Inflammatory macrophage (primary cell): ENCODE measurements at places on chromosomes 6 and 20.

DNA sequence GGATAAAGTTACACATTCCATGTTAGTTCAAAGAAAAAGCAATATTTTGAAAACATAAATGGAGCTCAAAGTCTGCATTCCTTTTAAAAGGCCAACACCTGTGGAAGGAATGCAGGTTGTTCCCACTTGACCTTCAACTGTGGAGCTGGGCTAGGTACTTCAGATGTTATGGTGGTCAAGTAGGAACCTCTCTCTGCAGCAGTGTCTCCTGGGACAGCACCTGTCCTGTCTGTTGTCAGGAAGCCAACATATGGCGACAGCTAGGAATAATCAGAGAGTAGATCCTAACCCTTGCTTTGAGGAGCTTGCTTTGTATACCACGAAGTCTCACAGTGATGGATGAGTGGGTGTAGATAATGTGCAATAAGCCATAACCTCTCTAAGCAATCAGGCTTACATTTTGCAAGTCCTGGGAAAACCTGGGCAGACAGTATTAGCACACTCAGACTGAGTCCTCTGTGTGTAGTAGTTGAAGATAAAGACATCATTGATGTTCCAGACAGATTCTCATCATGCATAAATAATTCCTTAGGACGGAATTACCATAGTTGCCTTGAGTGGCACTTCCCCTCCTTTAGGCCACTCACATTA lies 347.5 kb downstream of the PRL start:
- DNase-seq: no peak

- DNase-seq: no peak
Observed at GRCh38 chr20:54355631-54356280, 119.6 kb upstream of the DOK5 start.

GRCh38 chr20:37764333-37764935 lies 70.6 kb downstream of the CTNNBL1 start:
- DNase-seq: no peak

DNA sequence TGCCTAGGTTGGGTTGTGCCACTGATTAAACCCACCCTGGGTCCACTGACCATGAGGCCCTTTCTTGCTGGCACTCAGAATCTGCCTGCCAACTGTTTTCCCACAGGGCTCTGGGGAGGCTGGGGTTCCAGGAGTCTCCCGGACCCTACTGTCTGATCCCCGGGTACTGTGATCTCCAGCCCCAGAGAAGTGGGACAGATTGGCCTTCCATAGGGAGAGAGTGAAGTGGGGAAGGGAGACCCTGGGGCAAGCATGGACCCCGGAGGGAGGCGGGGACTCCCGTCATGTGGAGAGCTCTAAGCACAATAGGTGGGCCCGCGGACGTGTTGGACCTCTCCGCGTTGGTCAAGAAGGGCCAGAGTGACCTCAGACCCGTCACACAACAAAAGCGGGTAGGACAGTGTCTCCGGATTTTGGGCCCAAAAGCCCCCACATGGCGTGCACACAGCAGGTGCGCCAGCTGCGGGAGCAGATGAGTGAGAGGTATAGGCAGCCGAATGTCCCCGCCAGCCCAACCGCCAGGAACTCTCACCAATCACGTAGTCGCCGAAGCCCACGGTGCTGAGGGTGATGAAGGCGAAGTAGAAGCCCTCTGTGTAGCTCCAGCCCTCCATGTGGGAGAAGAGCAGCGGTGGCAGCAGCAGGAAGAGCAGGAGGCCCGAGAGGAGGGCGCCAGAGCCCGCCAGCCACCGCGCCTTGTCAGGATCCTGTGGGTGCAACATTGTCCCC lies 10.6 kb downstream of the KCNK17 start:
- DNase-seq: no peak

DNA sequence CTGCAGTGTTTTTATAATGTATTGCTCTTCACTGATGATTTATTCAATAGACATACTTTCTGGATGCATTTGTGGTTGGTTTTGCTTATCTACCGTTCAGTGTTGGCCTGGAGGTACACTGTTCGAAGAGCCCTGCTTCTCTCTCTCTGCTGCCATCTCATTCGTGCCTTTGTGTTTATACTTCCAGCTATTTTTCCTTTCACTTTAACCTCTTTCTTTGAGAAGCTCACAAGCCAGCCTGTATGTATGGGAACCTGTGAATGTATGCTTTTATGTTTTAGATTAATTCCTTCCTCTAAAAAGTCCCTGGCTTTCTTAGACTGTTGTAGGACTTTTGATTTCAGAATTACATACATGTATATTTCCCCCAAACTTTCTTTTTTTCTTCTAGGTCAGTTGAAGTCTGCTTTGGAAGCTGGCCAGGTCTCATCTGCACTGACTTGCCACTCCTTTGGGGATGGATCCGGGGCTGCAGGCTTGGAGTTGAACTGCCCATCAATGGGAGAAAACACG lies 83.0 kb downstream of the SCAND1 start:
- no peak for DNase-seq

GRCh38 chr6:4129446-4129845 lies 5.9 kb downstream of the ECI2 start:
- no peak for DNase-seq

DNA sequence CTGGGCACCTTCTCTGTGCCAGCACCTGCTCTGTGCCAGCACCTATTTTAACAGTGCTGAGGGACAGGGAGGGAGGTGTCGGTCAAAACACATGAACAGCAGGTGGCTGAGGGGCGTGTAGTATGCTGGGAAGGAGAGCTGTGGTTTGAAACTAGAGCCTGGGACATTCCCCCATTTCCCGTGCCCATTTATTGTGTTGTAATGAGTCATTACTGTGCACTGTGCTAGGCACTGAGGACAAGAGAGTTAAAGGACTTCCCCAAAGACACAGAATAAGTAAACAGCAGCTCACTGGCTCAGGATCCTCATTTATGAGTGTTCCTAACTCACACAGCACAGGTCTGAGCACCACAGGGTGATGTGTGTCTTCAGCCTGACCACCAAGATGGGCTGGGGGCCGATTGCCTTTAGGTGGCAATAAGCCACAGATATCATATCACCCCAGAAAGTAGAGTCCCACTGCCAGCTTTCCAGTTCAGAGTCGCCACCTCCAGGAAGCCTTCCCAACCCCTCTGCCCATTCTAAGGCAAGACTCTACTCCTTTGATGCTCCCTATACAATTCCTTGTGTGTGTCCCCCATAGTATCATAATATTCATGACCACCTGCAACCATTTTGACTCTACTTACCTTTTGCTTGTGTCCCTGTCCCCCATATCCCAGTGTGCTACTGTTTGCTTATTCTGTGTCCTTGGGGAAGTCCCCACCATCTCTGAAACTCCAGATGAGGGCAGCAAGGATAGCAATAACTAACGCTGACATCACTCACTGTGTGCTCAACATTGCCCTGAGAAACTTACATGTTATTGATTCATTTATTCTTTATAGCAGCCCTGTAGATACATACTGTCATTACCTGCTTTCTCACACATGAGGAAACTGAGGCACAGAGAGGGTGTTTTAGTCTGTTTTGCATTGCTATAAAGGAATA lies 87.3 kb downstream of the TOX2 start:
- no peak for DNase-seq

DNA sequence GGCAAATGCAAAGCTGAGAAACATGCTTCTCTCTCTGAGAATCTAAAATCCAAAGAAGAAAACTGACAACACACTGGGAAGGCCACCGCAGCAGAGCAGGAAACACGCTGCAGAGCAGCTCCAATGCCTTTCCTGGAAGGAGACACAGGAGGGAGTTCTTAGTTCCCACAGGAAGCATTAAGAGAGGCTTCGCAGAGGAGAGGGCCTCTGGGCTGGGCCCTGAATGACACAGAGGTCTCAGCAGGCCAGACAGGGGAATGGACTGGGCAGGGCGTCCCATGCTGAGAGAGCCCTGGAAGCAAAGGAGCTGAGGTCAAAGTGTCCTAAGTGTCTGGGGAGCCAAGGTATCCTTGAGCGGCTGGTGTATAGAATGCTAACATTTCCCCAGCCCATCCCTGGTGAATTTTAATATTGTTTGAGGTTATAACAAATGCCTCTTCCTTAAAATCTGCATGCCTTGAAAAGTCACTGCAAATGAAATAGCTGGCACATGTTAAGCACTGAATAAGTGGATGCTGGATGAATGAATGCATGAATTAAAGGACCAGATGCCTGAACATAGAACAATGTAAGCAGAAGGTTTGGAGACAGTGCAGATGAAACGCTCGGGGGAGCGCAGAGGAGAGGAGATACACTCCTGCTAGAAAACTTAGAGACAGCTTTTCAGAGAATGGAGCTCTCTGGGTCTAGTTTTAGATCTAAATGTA lies 110.0 kb upstream of the SYNDIG1 start:
- DNase-seq: no peak
